ENCODE measurements at places on chromosomes 6 and 20. TPM values are rescaled to one million over a fixed set of nuclear protein-coding genes. Genes with fewer than 3 reads are reported as not detected.
A peak's percentile ranks its signal among the peaks of the same experiment; 100 is the strongest.

LY86 gene
- total RNA-seq, result 0.39 TPM

BPIFA2 gene
- not detected for total RNA-seq

HDGFL1 gene
- not detected for total RNA-seq

RAD21L1 gene
- 1.2 TPM for total RNA-seq

UTRN gene
- 62.9 TPM for total RNA-seq

DNA sequence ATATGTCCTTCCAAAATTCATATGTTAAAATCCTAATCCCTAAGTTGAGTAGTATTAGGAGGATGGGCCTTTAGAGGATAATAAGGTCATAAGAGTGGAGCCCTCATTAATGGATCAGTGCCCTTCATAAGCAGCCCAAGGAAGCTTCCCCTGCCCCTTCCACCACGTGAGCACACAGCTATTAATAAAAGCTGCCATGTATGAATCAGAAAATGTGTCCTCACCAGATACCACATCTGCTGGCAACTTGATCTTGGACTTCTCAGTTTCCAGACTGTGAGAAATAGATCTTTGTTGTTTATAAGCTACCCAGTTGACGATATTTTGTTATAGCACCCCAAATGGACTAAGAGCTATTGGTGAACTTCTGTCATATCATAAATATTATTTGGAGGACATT is 207.7 kb upstream of the HDDC2 start:
- DNase-seq, result no peak

DNA sequence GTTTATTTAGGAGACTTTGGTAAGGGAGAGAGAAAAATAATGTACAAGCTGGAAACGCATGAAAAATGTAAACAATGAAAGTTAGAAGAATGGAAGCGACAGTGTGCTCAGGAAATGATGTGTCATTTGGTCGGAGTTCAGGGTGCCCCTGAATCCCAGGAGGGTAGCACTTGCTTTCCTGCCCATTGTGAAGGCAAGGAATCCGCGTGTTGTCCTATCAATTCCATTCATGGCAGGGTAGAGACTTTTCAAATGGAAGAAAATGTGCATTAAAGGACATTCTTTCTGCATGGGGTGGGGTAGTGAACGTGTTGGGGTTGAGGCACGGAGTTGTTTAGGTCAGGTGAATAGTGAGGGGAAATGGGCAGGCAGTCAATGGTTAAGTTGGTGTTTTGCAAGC is 33.7 kb downstream of the GCNT2 start:
- DNase-seq, result no peak

POM121L2 gene
- total RNA-seq, result not detected

DNA sequence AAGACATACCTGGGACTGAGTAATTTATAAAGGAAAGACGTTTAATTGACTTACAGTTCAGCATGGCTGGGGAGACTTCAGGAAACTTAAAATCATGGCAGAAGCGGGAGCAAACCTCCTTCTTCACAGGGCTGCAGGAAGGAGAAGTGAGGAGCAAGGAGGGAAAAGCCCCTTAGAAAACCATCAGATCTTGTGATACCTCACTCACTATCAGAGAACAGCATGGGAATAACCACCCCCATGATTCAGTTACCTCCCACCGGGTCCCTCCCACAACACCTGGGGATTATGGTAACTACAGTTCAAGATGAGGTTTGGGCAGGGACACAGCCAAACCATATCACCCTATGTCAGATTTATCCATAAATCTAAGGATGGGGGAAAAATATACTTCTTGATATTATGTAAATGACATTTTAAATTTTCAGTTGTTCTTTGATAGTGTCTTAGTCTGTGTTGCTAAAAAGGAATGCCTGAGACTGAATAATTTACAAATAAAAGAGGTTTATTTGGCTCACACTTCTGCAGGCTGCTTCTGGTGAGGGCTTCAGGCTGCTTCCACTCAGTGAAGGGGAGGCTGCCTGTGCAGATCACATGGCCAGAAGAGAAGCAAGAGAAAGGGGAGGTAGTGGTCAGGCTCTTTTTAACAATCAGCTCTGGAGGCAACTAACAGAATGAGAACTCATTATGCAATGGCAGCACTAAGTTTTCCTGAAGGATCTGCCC is 1.2 kb upstream of the MCM9 start:
- no peak for DNase-seq

ZCCHC3 gene
- total RNA-seq, result 21.3 TPM

- no peak for DNase-seq
Measured at GRCh38 chr20:41249411-41250281, 67.9 kb downstream of the ZHX3 start.

DNA sequence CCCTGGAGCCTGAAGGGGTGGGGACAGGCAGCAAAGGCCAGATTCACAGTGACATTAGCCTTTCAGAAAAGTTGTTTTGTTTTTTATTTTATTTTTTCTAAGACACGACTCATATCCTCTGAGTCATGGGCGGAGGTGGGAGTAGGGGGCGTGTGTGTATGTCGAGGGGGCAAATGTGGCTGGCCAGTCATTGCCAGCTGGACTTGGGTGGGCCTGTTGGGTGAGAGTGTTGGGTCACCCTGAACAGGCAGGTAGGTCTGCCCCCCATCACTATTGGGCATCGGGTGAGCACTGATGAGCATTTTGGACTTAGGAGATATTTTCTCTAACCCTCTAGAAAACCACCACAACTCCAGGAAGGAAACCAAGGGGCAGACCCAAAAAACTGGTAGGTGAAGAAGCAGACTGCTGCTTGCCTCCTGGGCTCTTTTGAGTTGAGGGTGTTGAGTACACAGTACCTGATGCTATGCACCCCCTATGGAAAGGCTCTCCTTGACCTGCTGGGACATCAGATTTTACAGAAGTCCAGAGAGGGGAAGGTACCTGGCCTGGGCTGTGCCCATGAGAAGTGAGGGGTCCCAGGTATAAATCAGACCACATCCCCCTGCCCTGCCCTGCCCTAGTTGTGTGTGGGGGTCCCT is 5.6 kb downstream of the SMIM29 start:
- DNase-seq, result peak; percentile 47

SLC25A27 gene
- total RNA-seq, result 2.5 TPM

GRCh38 chr20:34825530-34826362 is at the start of gene NCOA6:
TSS of gene NCOA6 (minus strand) at chr20:34825651. CDS start at chr20:34782355, 43,296 bp downstream.
- peak; percentile 83 for DNase-seq

GRCh38 chr6:29619578-29620160 is 13.3 kb downstream of the GABBR1 start:
- no peak for DNase-seq

FLRT3 gene
- total RNA-seq, result not detected

NR2E1 gene
- not detected for total RNA-seq

GRCh38 chr20:5131502-5131901 is 4.7 kb downstream of the CDS2 start:
- no peak for DNase-seq

TUBB2B gene
- not detected for total RNA-seq

C20orf204 gene
- total RNA-seq, result 35.6 TPM

GRCh38 chr20:22402550-22402949 is 181.8 kb downstream of the FOXA2 start:
- no peak for DNase-seq

CPNE1 gene
- total RNA-seq, result 512 TPM

CST9 gene
- total RNA-seq, result not detected

FAM83C gene
- total RNA-seq, result not detected

TAF8 gene
- total RNA-seq, result 62.6 TPM

- DNase-seq, result no peak
Measured at GRCh38 chr6:84220809-84221409, 6.5 kb downstream of the CEP162 start.

RNF144B gene
- 11.9 TPM for total RNA-seq

GRCh38 chr6:125989631-125990030 is 3.3 kb downstream of the TRMT11 start:
- DNase-seq, result no peak

DNA sequence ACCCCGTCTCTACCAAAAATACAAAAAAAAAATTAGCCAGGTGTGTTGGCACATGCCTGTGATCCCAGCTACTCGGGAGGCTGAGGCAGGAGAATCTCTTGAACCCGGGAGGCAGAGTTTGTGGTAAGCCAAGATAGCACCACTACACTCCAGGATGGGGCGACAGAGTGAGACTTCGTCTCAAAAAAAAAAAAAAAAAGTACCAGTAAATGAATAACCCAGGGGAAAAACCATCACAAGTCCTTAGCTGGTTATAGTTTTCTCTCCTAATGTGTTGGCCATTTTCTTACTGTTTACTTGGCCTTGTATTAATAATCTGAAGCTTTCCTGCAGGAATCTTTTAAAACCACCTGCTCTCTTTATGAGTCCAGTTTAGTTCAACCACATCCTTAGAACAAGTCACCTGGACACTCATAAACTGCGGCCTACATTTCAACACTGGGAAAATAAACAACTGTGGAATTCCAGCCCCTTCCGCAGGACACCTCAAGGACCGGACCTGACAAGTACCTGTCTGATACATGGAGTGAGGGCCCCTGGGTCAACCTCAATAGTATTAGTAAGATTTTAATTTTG is 102.6 kb downstream of the ATP9A start:
- DNase-seq, result no peak

DNA sequence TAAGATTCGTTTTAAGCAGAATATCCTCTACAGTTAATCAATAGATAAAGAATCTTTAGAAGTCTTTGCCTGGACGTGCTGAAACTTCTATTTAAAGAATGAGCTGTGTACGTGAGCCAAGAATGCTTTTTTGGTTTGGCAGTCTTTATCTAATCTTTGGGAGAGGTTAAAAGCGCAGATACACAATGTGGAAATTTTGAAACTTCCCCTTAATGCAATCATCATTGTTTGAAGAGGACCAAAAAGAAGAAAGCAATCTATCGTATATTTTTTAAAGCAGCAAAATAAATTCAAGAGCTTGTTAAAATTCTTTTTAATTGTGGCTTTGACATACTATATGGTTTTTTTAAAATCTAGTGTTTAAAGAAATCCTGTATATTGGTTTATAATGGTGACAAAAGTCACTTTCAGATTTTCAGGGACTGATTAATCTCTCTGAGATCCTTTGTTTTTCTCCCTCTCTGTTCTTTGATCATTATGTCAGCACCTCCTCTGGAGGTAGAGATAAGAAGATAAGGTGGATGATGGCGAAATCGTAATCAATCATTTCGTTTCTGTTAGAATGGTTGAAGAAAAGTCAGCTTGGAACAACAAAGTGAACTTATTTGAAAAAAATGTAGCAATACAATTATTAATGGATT is 92.1 kb upstream of the FAM184A start:
- DNase-seq, result no peak

DNA sequence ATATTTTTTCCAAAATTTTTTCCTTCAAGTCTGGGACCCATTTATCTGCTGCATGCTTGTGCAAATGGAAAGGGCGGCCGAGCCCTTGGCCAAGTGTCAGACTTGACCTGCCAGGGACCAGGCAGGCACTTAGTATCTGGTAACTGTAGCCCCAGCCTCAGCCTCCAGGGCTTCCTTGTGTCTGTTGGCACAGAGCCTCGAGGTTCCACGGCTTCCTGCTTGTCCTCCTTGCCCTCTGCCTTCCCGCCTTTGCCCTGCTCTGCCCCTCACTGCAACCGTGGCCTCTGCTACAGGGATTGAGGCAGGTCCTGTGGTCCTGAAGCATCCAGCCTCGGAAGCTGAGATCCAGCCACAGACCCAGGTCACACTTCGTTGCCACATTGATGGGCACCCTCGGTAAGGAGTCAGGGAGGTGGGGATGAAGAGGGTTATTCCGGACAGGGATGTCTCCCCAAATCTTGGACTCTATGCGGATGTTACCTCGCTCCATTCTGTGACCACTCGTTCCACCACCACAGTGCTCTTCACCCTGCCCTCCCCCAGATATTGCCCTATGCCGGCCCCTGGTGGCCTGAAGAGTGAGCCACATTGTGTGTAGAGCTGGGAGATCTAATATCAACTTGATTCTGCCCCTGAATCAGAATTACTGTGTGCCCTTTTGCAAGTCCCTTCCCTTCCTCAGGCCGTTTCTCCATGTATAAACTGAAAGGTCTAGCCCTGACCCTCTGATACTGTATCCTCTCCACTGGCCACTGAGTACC is 41.5 kb upstream of the SRF start:
- DNase-seq, result peak; percentile 19

DNA sequence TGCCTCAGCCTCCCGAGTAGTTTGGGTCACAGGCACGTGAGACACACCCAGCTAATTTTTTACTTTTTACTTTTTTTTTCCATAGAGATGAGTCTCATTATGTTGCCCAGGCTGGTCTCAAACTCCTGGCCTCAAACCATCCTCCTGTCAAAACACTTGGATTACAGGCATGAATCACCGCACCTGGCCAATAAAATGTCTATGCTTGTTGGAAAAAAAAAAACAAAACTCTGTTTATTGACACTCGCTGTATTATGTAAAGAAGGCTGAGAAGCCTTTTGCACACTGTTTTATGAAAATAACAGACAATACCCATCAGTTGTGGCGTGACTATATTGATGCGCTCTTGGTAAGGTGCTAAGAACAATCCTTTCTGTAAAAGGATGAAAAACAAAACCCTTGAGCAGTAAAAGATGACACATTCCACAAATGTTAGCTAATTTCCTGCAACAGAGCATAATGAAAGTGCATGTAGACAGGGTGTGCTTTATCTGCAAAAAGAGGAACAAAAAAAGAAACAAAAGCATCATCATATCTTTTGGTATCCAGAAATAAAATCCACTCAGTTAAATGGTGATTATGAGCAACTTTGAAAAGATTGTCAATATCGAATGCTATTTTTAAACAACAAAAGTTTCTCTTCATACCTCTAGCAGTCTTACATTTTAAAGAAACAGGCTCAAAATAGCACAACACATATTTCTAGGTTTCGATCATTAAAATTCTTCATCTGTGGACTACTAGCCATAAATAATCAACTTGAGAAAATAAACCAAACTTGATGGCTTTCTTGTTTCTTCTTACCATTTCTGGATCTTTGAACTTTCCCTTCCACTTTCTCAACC is 108.3 kb upstream of the PHACTR1 start:
- DNase-seq, result no peak

B3GALT4 gene
- 14.2 TPM for total RNA-seq

GRCh38 chr6:151616091-151616513 is 122.3 kb downstream of the CCDC170 start:
- no peak for DNase-seq

CRISP2 gene
- total RNA-seq, result not detected

DNA sequence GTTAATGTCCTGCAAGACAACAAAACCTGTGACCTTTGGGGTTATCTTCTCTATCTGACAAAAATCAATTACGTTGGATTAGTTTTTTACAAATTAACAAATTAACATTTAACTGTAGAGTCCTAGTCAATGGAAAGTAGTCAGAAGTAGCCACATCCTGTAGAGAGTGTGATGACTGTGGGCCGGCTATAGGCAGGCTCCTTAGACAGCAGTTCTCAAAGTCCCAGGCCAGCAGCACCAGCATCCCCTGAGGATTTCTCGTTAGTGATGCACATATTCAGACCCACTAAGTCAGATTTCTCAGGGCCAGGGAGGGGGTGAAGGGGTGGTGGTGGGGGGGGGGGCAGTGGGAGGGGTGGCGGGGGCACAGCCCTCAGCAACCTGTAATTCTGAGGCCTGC is 37.2 kb downstream of the ZNF341 start:
- no peak for DNase-seq

DNA sequence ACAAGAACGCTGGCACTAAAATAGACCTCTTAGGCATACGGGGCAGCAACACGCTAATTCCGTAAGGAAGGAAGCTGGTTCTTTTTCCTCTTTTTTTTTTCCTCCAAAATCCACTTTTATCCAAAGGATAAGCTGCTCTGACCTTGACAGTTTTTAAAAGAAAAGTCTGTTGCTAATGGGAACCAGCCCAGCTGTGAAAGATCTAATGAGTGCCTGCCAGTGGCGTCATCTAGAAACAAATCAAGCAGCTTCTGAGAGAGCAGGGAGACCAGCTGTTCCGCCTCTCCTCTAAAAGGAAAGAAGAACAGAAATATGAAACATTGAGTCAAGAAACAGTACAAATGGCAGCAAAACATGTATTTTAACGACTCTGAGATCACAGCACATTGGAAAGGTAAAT is 78.6 kb downstream of the FAXC start:
- DNase-seq, result no peak

- peak; percentile 16 for DNase-seq
Measured at GRCh38 chr20:32332614-32333013, 25.5 kb upstream of the ASXL1 start.

Measured in activated T-cell treated with anti-CD3 and anti-CD28 coated beads, Interleukin-2, amount 50 U/mL, for 72 hours (primary cell).